ENCODE measurements at places on chromosomes 5 and 9. TPM values are rescaled to one million over a fixed set of nuclear protein-coding genes. Genes with fewer than 3 reads are reported as not detected.

Gene RAPGEF6
- total RNA-seq = 36.7 TPM

Gene SLC28A3
- total RNA-seq = 0.60 TPM

Gene CLTB
- total RNA-seq = 84.0 TPM

Gene RPL12
- total RNA-seq = 1,157 TPM

Gene FOXD4L5
- total RNA-seq = 0.27 TPM

Gene PCA3
- not detected for total RNA-seq

DNA sequence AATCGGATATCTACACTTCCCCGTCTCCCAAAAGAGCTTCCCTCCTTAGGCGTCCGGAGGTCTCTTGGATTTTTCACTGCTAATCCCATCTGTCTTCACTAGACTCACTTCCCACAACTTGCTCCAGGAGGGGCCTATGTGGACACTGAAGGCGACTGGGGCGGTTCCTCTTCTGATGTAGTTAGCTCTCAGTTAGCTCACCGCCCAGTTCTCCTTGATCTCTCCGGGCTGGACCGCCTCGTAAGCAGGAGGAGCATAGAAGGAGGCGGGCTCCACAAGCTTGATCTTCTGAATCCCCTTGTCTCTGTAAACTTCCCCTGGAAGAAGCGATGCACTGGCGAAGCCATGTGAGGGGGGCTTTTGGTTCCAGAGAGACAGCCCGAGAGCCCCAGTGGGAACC, 112.0 kb upstream of the SELENOP start:
- no peak overlapping the region for H3K4me3 ChIP-seq
- no peak for DNase-seq
- H3K27ac ChIP-seq = no peak overlapping the region
- peaks cover 1% of the 10 kb centered on the region for H3K27me3 ChIP-seq
- no peaks in the 10 kb centered on the region for H3K4me1 ChIP-seq
- no peaks in the 10 kb centered on the region for H3K36me3 ChIP-seq

- DNase-seq = no peak
- H3K36me3 ChIP-seq = no peaks in the 10 kb centered on the region
- H3K4me1 ChIP-seq = no peaks in the 10 kb centered on the region
- H3K27ac ChIP-seq = no peak overlapping the region
Measured at GRCh38 chr5:59358005-59358861, 535.3 kb downstream of the PDE4D start.

- no peak overlapping the region for H3K27ac ChIP-seq
- H3K27me3 ChIP-seq = no peaks in the 10 kb centered on the region
- H3K4me1 ChIP-seq = peaks cover 8% of the 10 kb centered on the region
- H3K36me3 ChIP-seq = peaks cover 13% of the 10 kb centered on the region
- H3K4me3 ChIP-seq = no peak overlapping the region
- DNase-seq = no peak
Measured at GRCh38 chr5:77428526-77428925, 63.6 kb downstream of the WDR41 start.

GRCh38 chr9:127931092-127931881, 710 bp upstream of the PIP5KL1 start:
- H3K27me3 ChIP-seq = peaks cover 6% of the 10 kb centered on the region
- peaks cover 33% of the 10 kb centered on the region for H3K4me1 ChIP-seq
- DNase-seq = no peak
- peaks cover 18% of the 10 kb centered on the region for H3K36me3 ChIP-seq
- H3K27ac ChIP-seq = peak overlapping the region; percentile 36

- no peak overlapping the region for H3K27ac ChIP-seq
- peaks cover 5% of the 10 kb centered on the region for H3K27me3 ChIP-seq
- no peak overlapping the region for H3K4me3 ChIP-seq
- peaks cover 16% of the 10 kb centered on the region for H3K4me1 ChIP-seq
- DNase-seq = no peak
Measured at GRCh38 chr9:124497441-124497840, 9.8 kb downstream of the NR5A1 start.

DNA sequence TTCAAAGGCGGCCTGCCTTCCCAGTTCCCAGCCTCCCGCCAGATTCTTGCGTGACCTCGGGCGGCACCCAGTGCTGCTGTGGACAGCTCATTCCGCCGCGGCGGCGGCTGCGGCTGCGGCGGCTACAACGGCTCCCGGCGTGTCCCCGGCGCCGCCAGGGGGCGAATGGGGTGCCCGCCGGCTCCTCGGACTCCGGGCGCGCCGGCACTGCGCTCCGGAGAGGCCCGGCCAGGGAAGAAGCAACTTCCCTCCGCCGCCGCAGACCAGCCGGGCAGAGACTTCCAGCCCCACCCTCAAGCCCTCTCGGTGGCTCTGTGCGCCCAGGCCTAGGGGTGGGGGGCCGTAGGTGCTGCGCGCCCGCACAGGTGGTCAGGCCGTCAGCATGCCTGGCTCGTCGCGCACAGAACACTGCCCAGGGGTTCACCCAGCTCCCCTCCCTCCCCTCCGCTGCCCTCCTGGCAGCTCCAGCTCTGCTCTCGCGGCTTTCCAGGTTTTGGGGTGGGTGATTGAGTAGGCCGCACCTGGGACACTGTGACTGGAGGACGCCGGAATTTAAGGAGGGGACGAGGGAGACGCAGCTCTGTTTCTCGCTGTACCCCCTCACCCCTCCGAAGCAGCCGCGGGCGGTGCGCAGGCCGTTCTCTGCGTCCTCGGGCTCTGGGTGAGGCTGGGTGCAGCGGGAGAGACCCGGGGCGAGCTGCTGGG, 20.2 kb downstream of the IGIP start:
- H3K4me3 ChIP-seq = no peak overlapping the region
- no peak overlapping the region for H3K27ac ChIP-seq
- peak; percentile 41 for DNase-seq
- peaks cover 42% of the 10 kb centered on the region for H3K27me3 ChIP-seq
- peaks cover 5% of the 10 kb centered on the region for H3K4me1 ChIP-seq

DNA sequence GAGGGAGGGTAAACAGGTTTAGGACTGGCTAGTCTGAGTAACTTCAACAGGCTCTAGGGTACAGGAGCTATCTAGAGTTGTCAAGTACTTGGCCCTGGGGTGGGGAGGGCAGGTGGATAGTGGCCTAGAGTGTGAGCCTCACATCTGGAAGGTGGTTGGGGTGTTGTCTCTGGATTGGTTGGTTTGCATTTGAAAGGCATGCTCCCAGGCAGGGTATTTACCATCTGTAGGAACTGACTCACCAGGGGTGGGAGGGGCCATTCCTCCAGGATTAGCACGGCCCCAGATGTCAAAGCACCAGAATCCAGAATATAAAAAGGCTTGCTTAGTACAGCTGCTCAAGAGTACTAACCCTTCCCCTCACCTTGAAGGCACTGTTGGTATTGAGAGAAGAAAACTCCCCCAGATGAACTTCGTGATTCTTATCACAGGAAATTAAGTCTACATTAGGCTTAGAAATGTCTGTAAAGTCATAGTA, 193.3 kb downstream of the NTRK2 start:
- H3K4me3 ChIP-seq = no peak overlapping the region
- H3K36me3 ChIP-seq = no peaks in the 10 kb centered on the region
- no peaks in the 10 kb centered on the region for H3K4me1 ChIP-seq
- no peaks in the 10 kb centered on the region for H3K27me3 ChIP-seq

DNA sequence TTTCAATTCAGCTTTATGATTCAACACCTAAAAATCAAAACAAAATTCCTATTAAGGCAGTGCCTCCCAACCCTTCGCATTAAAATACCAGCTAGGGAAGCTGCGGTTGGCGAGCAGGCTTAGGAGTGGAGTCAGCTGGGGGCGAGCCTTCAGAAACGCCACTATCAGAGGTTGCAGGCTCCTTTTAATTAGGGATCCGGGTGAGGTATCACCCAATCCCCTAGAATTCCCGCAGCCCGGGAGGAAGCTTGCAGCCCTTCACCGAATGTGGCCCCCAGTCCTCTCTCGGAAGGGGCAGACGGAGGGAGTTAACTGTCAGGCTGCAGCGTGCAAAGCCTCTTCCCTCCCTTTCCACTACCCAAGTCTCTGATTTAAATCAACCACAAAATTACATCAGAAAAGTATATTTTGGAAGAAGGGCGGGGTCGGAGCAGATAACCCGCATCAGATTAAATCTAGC, 1.7 kb downstream of the STC2 start:
- H3K36me3 ChIP-seq = peaks cover 40% of the 10 kb centered on the region
- H3K27ac ChIP-seq = peak overlapping the region; percentile 81
- DNase-seq = no peak
- peaks cover 66% of the 10 kb centered on the region for H3K4me1 ChIP-seq
- peaks cover 2% of the 10 kb centered on the region for H3K27me3 ChIP-seq
- H3K4me3 ChIP-seq = peak overlapping the region; percentile 99

DNA sequence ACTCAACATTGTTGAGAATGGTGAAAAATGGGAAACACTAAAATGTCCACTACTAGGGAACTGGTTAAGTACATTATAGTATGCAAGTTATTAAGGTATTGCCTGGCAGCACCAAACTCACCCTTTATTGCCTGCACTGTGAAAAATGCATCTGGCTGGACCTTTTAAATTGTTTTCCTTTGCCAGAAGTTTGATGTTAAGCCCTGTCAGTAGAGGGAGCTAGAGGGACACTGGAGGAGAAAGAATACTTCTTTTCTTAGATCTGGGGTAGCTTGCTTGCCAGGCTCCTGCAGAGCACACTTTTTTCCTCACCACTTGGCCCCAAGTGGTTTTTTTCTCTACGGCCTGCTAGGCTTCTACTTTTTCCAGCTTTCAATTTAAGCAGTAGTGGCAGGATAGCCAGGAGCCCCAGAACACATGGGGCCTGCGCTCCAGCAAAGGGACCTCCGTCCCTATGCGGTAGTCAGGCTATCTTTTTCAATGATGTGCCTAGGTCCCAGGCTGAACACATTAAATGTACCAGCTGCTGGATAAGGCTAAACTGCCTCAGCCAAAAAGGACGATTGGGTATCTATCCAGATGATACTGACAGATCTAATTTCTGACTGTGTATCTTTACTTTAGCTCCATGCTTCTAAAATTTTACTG, 8.0 kb upstream of the HABP4 start:
- H3K4me3 ChIP-seq = no peak overlapping the region
- peaks cover 1% of the 10 kb centered on the region for H3K36me3 ChIP-seq
- H3K27me3 ChIP-seq = peaks cover 8% of the 10 kb centered on the region
- H3K27ac ChIP-seq = no peak overlapping the region
- DNase-seq = peak; percentile 16
- no peaks in the 10 kb centered on the region for H3K4me1 ChIP-seq

DNA sequence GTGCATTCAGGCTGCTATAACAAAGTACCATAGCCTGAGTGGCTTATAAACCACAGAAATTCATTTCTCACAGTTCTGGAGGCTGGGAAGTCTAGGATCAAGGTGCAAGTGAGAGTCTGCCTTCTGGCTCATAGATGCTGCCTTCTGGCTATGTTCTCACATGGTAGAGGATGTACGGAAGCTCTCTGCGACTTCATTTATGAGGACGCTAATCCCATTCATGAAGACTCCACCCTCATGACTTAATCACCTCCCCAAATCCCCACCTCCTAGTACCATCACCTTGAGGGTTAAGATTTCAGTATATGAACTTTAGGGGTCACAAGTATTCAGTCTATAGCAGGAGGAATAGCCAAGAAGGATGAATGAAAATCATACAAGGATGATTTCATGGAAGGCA, 37.3 kb upstream of the KCNIP1 start:
- H3K4me3 ChIP-seq = no peak overlapping the region
- H3K36me3 ChIP-seq = no peaks in the 10 kb centered on the region

GRCh38 chr5:11452852-11453251, 451.4 kb downstream of the CTNND2 start:
- DNase-seq = no peak
- H3K27me3 ChIP-seq = no peaks in the 10 kb centered on the region
- no peak overlapping the region for H3K4me3 ChIP-seq
- no peaks in the 10 kb centered on the region for H3K36me3 ChIP-seq
- H3K4me1 ChIP-seq = no peaks in the 10 kb centered on the region

DNA sequence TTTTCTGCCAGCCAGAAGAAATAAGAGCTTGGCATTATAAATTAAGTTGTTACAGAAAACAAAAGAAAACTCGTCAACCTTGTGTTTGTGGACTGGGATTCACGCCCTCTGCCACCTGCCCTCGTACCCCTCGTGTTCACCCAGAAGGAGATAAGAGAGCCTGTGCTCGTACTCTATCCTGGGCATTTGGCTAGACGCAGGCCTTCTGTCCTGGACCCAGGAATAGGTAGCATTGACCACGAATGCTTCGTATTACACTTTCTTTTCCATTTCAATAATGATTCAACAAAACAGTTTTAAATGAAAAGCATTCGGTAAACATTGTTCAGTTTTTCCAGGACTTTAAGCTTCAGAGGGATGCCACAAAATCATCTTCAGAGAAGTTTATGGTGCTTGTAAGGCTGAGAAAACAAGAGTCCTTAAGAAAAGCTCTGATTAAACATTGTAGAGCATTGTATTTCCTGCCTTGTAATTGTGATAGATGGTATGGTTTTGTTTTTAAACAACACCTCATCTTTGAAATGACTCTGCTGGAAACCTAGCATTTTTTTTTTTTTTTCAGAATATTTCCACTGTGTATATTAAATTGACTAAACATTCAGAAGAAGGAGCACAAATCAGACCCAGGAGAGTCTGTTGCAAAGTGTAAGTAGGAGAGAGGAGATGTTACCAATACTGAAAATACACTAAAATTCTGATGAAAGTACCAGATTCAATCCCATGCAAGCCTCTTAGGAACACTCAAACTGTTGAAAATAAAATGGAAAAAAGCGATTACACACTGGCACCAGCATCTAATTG, 27.6 kb downstream of the MTX3 start:
- H3K27ac ChIP-seq = peak overlapping the region; percentile 85
- H3K36me3 ChIP-seq = peaks cover 4% of the 10 kb centered on the region
- no peaks in the 10 kb centered on the region for H3K27me3 ChIP-seq
- peaks cover 39% of the 10 kb centered on the region for H3K4me1 ChIP-seq
- DNase-seq = no peak
- peak overlapping the region; percentile 4 for H3K4me3 ChIP-seq

DNA sequence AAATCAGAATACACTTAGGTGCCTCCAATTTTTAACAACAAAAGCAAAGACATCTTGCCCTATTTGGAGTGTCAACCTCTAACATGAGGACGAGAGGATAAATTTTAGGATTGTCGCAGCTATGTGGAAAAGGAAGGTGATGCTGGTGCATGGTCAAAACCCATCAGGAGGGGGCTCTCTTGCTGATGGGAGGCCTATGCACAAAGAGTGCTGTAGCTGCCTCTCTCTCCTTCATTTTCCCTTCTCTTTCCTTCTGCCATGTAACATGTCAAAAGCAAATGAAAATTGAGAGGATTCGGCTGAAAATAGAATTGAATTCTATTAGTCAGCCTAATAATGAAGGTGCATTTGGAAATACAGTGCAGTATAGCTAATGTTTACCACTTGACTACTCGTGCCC, 578.7 kb upstream of the ZNF462 start:
- no peaks in the 10 kb centered on the region for H3K27me3 ChIP-seq
- H3K27ac ChIP-seq = no peak overlapping the region
- H3K36me3 ChIP-seq = no peaks in the 10 kb centered on the region
- H3K4me1 ChIP-seq = no peaks in the 10 kb centered on the region

DNA sequence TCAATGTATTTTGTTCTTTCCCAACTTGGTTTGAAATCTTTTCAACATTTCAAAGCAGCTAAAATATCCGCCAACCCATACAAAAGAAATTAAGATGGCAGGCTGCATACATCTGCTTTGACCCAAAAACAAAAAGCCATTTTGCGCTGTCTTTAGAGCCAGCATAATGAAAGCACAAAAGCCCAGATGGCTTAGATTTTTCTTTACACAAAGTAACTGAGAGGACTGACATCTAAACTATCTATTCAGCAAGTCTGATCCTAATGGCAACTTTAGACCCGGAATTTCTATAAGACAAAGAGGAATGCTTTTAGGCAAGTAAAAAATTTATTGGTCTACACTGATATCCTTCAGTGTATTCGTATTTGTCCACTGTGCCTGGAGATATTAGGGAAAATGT, 86.3 kb downstream of the MYO10 start:
- H3K4me1 ChIP-seq = no peaks in the 10 kb centered on the region
- H3K4me3 ChIP-seq = no peak overlapping the region
- no peak for DNase-seq
- H3K36me3 ChIP-seq = no peaks in the 10 kb centered on the region

- H3K4me3 ChIP-seq = no peak overlapping the region
- H3K27me3 ChIP-seq = peaks cover 18% of the 10 kb centered on the region
- no peak for DNase-seq
- no peak overlapping the region for H3K27ac ChIP-seq
Measured at GRCh38 chr9:128243215-128244018, 32.4 kb downstream of the GOLGA2 start.

Measured in activated T-helper 1 cell treated with anti-CD3 and anti-CD28 coated beads, Interleukin-12 subunit alpha, Interleukin-12 subunit beta, Interleukin-2, Interleukin-4 antibody, amounts not matched to agents 30 ng/mL and 10 ng/mL and 1 ng/mL, durations not matched to agents 14 hours and 24 hours and 36 hours (primary cell).